Activated CD8-positive, alpha-beta memory T cell treated with anti-CD3 and anti-CD28 coated beads for 1 hour (primary cell): ENCODE measurements at places on chromosomes 5 and 9.

DNA sequence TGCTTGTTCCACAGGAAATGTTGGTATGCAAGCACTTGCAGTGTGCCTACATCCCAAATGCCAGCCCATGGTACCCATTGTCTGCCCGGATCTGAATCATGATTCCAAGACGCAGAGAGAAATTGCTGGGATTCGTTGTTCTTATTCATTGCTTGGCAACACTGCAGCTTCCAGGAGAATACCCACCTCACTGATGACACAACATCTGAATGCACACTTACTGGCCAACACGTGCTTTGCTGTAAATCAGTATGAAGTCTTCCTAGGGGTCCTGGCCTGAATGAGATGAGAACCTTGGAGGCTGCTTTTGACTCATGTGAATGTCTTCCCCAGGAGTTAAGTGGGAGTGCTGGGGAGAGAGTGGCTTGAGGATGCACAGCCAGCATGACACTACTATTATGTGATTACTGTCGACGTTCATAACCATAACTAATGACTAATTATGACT is 11.6 kb downstream of the SRD5A1 start:
- no peak for DNase-seq

DNA sequence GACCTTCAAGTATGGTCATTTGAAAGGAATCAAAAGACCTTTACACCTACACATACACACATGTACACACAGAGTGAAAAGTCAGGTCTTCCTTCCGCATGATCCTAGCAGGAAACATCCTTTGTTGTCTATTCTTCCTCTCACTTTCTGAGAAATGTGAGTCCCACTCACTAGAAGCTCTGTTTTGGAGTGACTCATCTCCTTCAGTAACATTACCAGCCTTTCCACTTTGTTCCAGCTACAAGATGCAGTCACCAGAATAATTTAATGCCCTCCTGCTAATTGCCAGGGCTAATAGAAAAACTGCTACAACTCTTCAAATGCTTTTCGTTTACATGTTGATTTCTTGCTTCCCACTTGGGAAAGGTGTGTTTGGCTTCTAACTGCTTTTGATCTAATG is 417.3 kb downstream of the RASEF start:
- DNase-seq, result no peak

DNA sequence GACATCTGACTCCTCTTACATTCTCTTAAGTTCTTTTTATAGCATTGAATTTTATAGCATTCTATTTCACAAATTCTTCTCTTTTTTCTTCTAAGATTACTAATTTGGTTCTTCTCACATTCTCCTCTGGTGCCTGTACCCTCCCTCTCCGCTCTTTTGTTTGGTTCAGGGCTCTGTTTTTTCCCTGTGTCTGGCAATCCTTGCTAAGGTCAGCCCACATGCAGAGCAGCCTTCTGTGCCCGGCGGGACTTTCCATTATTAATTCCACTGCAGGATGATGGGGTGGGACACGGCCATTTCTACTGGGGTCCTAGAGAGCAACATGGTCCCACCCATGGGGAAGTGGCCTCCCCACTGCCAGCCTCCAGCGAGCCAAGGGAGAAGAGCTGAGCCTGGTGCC is 9.8 kb upstream of the TRAF2 start:
- no peak for DNase-seq

- DNase-seq, result no peak
These were observed 5.8 kb downstream of the HMGXB3 start for GRCh38 chr5:150006318-150006717.

GRCh38 chr5:127070243-127070642 is 3.1 kb downstream of the C5orf63 start:
- DNase-seq, result no peak

DNA sequence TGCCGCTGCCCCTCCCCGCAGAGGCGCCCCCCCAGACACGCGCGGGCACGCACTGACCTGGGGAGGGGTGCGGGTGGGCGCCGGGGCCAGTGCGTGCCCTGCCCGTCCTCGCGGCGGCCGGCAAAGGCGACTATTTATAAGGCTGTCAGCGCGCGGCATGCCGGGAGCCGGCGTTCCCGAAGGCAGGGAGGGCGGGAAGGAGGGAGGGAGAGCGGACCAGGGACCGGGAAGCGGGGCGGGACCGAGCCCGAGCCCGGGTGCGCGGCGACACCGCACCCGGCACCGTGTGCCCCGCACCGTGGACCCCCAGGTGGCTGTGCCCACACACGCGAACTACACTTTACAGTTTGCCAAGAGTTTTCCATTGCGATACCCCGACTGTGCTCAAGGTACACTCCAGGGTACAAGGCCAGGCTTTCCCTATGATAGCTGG is at the start of gene AK1:
Gene AK1 (minus strand): TSS at position 110 of the 433 bp plus-strand sequence. CDS start 3,058 bp downstream, outside the sequence.
- no peak for DNase-seq

- DNase-seq, result no peak
These were observed 135.2 kb downstream of the COL23A1 start for GRCh38 chr5:178454821-178455479.

DNA sequence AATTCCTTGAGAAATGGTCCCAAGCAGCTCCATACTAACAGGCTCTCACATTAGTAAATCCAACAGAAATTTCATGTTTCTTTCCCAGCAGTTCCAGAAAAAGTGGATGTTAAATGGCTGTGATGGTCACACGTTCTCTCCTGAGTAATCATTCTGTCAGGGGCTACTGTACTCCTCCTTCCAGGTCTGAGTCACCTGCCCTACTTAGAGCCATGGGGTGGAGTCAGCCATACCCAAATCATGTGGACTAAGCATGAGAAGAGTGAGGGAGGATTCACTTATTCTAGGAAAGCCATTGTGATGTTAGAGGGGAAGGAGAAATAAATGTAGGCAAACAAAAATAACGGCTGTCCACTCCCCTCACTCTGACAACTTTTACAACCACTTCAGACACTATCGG is 547.2 kb downstream of the CSNK1G3 start:
- no peak for DNase-seq

- no peak for DNase-seq
These were observed 53.9 kb downstream of the SEMA6A start for GRCh38 chr5:116520771-116521170.

- no peak for DNase-seq
These were observed 75.2 kb downstream of the TMC1 start for GRCh38 chr9:72596451-72597180.

DNA sequence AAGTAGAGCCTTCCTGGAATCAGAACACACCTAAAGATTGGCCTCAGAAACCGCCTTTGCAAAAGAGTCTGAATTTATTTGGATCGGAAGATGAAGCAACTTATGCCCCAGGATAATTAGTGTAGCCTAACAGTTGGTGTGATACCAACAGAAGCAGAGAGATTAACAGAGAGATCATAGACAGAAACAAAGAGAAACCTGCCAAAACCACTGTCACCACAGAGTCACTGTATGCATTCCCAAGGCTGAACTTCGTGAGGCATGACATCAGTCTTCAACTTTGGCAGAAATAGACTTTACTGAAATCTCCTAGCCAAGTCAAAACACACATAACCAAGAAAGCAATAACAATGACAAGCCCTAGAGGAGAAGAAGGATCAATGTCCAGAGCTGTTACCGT is 361.8 kb downstream of the ELAVL2 start:
- DNase-seq, result no peak

GRCh38 chr5:179287071-179287470 is 58.2 kb downstream of the ADAMTS2 start:
- DNase-seq, result no peak

DNA sequence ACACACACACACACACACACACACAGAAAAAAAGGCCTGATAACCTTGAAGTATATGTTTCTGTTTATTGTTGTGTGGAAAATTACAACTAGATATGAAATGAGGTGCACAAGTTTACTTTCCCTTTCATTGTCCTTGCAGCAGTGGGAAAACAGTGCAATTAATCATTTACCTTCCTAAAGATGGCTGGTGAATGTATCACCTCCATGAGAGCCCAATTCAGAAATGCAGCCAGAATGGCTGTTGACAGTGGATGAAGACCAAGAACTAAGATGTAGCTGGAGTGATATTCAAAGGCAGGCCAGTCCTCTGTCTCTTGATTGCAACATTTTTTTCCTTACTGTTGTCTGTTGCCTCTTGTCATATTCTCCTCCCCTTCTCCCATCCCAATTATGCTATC is 49.6 kb upstream of the EIF4EBP3 start:
- no peak for DNase-seq

- no peak for DNase-seq
These were observed 75.9 kb downstream of the SPRY4 start for GRCh38 chr5:142248853-142249462.

DNA sequence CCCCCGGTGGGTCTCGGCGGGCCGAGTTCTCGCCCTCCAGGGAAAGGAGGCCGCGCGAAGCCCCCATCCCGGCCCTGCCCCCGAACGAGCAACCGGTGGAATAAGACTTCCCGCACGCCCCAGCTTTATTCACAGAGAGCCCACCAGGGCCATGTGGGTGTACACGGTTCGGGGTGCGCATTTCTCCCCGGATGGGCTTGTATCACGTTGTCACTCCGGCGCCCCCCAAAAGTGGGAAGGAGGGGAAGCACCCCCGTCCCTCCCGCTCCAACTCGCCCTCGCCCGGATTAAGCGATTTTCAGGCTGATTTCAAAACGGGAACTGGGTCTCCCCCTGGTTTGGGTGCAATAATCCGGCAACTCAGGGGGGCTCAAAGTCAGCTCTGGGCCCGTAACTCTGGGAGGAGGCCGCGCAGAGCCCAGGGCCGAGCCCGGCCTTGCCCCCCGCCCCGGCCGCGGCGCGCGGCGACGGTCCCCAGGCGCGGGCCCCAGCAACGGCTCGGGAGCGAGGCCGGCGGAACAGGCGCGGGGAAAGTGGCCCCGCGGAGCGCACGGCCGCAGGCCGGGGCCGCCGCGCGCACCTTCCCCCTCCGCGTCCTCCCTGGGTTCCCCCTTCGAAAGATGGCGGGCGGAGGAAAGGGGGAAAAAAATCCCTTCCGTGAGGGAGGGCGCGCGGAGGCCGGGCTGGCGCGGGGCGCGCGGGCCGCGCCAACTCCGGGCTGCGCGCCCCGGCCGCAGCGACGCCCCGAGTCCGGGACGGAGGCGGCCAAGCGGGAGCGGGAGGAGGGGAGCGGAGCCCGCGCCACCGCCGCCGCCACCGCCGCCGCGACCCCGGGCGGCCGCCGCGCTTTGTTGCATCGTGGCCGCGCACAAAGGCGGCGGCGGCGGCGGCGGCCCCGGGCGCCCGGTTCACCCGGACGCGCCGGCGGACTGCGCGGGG is 644 bp downstream of the BRD3 start:
- no peak for DNase-seq

GRCh38 chr5:108421713-108422112 is 39.8 kb upstream of the FBXL17 start:
- DNase-seq, result no peak

- no peak for DNase-seq
These were observed 11.0 kb upstream of the ZDHHC21 start for GRCh38 chr9:14704281-14704680.

GRCh38 chr9:129609486-129610212 is 11.3 kb downstream of the C9orf50 start:
- peak; percentile 42 for DNase-seq

GRCh38 chr9:71662082-71662481 is 106.2 kb downstream of the CEMIP2 start:
- no peak for DNase-seq

DNA sequence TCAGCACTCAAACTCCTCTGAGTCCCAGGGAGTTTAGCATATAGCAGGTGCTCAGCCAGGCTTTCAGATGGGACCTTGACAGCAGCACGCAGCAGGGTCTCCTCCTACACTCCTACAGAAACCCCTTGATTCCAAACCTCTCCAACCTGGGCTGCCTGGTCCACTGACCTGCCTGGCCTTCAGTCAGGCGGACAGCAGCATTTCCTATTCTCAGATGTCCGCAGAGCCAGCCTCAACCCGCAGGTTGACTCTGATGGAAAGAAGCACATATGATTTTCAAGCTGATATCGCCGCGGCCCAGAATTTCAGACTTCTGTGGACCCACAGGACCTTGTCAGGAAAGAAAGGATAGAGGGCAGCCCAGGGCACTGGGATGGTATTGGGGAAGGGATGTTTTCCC is 5.3 kb upstream of the SLC25A48 start:
- no peak for DNase-seq

DNA sequence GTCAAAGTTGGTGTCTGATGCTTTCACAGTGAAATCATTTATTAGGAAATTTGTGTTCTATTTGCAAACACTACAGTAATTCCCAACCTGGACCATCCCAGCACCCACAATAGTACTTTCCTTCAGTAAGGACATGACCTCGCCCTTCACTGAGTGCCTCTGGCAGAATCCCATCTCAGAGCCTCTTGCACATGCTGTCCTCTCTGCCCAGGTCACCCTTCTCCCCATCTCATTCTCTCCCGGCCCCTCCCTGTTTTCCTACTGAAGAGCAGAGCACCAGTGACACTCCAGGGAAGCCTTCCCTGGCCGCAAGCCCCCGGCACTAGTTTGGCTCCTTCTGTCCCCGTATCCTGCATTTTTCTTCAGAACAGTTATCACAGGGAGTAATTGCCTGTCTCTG is 220.4 kb downstream of the MAPKAP1 start:
- DNase-seq, result no peak

DNA sequence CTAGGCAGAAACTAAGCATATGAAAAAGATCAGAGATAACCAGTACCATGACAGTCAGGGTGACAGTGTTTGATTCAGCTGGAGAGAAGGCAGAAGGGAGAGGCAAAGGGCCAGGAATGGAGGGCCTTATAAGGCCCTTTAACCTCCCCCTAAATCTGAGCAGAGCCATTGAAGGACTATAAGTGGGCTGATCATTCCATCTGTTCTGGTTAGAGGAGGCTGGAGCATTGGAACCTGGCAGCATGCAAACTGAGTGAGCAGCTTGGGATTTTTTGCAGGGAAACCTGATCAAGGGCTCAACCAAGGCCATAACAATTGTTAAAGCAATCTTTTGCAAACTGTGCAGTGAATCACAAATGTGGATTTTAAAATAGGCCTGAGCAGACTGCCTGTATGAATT is 174.5 kb upstream of the DAP start:
- DNase-seq, result no peak

GRCh38 chr5:119439140-119439631 is 13.1 kb upstream of the HSD17B4 start:
- no peak for DNase-seq

DNA sequence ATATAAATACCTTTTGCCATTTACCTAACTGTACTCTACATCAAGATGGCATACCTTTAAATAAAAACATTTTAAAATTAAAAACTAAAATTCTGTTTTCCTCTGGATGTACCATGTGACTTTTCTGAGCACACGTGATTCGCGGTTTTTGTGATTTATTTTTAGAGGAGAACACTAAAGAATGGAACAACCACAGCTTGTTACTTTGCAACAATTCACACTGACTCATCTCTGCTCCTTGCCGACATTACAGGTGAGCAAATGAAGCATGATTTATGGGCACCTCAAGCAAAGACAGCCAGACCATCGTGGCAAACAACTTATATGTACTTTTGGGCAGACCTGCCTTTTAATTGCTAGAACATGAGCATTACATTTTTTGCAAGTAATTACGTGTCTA is 61.3 kb downstream of the GDA start:
- DNase-seq, result no peak

DNA sequence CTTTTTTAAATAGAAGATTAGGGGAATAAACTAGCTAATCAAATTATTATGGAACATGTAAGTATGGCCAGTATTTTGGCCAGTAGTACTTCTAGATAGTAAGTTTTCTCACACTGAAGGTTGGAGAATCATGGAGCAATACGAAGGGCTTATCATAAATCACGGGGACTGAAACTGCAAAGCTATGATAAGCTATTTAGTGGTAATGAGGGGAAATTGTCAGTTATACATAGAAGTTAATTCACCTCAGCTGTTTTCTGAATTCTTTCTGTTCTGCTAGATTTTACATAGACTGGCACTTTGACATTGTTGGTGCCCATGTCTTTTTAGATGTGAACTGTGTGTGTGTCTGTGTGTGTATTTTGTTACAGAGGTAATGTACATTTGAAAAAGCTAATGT is 34.5 kb upstream of the FAM151B start:
- DNase-seq, result no peak

GRCh38 chr5:170854566-170854965 is 7.3 kb upstream of the RANBP17 start:
- DNase-seq, result no peak
